ENCODE measurements at places on chromosomes 16 and 17. TPM values are rescaled to one million over a fixed set of nuclear protein-coding genes. Genes with fewer than 3 reads are reported as not detected.

Gene KRT20
- not detected for polyA plus RNA-seq

Gene TBC1D3I
- polyA plus RNA-seq = not detected

Gene ARHGAP44
- 0.90 TPM for polyA plus RNA-seq

Gene FBXL16
- polyA plus RNA-seq = 4.4 TPM

Gene RNF157
- 0.43 TPM for polyA plus RNA-seq

Gene SLC2A4
- not detected for polyA plus RNA-seq

Gene SPN
- polyA plus RNA-seq = 11.0 TPM

Gene KRTAP1-1
- polyA plus RNA-seq = not detected

Gene SLC35G6
- not detected for polyA plus RNA-seq
